ENCODE measurements at places on chromosomes 4 and X.

DNA sequence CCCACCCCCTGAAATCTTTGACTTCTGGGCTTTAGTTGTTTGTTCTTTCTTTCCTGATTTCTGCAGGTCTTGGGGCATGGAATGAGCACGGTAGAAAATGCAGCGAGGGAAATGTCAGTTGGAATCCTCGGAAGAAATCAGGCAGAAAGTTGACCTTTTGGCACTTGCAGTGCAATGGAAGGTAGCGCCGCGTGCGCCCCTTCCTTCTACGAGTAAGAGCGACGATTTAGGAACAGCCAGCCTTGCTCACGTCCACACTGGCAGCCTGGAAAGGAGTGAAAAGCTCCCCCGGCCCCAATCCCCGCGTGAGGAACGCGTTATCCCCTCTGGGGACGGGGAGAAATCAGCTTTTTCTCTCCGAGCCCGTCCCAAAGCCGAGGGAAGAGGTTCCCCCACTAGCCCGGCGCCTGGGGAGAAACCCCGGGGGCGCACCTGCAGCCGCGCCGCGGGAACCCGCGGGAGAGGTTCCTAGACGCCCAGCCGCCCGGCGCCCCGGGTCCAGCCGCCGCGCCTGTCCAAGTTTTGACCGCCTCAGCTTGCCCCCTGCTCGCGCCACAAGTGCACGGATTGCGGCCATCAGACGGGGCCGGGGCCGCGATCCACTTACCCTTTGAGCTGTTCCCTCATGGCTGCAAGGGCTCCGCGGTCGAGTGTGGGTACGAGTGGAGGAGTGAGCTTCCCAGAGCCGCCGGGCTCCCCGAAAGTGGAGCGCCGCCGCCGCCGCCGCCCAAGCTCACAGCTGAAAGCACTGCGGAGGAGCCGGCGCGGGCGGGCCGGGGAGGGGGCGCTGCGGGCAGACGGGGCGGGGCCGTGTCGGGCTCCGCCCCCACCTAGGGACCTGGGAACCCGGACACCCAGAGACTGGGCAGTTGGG lies 194.6 kb upstream of the FTHL17 start:
- peak; percentile 52 for DNase-seq

GRCh38 chr4:119310826-119311225 lies 11.1 kb downstream of the FABP2 start:
- DNase-seq: no peak

- no peak for DNase-seq
Measured at GRCh38 chr4:7852568-7853185, 87.0 kb downstream of the AFAP1 start.

GRCh38 chr4:158444621-158445020 lies 77.1 kb upstream of the RXFP1 start:
- no peak for DNase-seq

DNA sequence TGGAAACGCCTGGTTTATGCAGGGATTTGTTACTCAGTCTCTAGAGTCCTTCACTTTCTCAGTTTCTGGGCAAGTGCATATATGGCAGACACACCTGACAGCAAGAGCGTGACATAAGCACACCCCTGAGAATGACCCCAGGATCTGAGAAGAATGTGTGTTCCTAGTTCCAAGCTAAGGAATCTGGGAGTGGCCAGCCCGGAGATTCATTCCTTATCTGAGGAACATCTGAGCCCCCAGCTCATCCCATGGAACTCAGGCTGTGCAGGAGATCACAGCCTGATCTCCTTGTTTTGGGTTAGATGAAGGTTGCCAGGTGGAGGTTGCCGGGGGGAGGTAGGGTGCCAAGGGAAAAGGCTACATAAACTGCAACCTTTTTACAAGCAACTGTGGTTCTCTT lies 23.8 kb upstream of the KIAA0232 start:
- no peak for DNase-seq

- no peak for DNase-seq
Measured at GRCh38 chr4:18113710-18114331, 92.3 kb upstream of the LCORL start.

DNA sequence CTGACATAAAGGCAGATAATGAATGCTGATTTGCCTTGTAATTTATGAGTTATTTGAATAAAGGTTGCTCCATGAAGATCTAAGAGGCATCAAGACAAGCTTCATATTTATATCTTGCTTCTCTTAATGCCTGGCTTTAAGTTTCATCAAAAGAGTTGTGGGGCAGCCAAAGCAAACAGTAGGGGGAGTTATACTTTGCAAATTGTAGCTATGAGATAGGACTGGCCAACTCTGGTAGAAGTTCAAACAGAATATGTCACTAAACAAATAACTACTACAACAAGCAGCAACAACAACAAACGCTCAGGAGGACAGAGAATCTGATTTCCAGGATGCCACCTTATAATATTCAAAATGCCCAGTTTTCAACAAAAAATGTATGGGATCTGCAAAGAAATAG lies 69.1 kb upstream of the PLAC1 start:
- DNase-seq: no peak

GRCh38 chr4:26622913-26623312 lies 39.0 kb downstream of the TBC1D19 start:
- DNase-seq: no peak
